ENCODE measurements at places on chromosomes 6 and 20.

GRCh38 chr6:40417031-40417430, 170.1 kb downstream of the LRFN2 start:
- DNase-seq, result no peak

DNA sequence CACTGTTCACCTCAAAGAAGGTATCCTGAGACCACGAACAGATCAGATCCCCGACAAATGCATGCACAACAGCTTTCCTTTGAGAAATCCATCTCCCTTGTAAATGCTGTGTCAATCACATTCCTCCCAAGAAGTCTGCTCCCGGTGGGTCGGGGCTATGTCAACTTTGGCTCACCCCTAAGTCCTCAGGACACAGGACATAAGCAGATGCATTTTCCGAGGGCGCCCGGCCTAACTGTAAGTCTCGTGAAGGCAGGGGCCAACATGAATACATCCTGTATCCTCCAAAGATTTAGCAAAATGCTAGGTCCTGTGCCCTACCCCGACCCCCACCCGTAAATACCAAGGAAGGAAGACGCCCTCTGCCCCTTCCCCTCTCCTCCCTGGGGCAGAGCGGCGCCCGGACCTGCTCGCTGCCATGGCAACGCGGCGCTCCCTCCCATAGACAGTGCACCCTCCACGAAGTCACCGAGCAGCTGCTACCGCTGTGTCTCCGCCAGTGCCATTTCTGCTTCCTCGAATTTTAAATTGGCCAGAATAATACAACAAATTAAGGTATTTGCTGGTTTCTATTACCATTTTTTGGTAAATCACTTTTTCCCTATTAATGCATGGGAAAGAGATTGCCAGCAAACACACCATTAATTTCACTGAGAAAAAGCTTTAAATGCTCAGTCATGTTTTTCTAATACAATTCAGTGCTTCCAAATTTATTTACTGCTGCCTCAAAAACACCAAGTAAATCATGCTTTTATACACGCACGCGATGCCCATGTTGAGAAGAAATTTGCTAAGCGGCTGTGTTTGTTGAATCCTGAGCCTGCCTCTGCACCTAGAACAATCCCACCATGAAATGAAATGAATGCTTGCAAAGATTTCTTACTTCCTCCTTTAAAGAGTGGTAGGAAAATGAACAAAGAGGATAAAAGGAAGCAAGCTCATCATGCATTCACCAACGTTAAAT, 100.6 kb downstream of the PCSK2 start:
- DNase-seq, result no peak

DNA sequence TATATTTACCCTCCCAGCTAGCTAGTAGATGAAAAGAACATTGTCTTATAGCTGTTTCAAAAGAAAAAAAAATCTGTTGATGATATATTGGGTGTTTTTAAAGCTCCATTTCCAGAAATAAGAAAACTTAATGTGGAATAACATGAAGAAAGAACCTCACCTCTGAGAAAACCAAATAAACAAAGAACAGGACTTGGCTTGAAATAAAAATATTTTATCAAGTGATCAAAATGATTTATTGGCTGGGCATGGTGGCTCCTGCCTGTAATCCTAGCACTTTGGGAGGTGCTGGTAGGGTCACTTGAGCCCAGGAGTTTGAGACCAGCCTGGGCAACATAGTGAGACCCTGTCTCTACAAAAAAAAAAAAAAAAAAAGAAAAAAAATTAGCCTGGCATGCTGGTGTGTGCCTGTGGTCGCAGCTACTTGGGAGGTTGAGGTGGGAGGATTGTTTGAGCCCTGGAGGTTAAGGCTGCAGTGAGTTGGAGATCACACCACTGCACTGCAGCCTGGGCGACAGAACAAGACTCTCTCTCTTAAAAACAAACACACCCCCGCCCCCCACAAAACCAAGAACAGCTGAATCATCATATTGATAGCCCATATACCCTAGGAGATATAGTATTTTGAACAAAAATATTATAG, 7.9 kb downstream of the RNF24 start:
- DNase-seq, result no peak

- DNase-seq, result no peak
Observed at GRCh38 chr20:6164421-6165341, 41.9 kb upstream of the FERMT1 start.

DNA sequence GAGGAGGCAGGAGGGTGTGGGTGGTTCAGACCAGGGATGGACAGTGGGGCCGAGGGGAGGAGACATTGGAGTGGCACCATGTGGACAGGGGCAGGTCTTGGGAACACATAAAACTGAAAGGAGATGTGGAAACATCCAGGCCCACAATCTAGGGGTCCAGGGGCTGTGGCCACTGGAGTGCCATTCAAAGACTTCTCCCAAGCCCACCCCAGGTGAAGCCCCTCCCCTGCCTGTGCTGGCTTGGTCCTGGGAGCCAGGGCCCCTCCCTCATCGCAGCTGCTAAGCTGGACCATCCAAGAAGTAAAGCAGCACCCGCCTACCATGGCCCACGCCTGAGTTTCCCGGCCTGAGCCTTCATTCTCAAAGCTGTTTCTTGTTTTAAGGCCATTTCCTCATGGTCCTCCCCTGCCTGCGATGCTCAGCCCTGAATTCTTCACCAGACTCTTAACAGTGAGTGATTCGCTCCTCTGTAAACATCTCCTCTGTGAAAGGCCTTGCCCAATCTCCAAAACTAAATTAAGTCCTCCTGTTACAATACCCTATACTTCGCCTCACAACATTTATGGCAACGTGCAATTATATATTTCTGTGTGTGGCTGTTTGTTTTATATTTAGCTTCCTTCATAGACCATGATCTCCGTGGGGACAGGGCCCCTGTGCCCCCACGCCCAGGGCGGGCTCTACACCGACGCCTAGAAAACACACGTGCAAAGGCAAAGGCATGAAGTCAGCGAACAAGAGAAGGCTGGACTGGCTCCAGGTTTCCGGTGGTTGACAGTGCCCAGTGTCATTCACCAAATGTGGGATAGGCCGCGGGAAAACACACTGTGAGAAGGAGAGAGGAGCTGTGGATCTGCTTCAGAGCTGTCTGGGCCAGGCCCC, 267.8 kb downstream of the ERMARD start:
- no peak for DNase-seq

All from SW480 (cell line).